Hematopoietic multipotent progenitor cell (in vitro differentiated cells): ENCODE measurements at places on chromosomes 13 and 19.

- DNase-seq: peak; percentile 11
Observed at GRCh38 chr13:49935171-49936074, 717 bp downstream of the SPRYD7 start.

DNA sequence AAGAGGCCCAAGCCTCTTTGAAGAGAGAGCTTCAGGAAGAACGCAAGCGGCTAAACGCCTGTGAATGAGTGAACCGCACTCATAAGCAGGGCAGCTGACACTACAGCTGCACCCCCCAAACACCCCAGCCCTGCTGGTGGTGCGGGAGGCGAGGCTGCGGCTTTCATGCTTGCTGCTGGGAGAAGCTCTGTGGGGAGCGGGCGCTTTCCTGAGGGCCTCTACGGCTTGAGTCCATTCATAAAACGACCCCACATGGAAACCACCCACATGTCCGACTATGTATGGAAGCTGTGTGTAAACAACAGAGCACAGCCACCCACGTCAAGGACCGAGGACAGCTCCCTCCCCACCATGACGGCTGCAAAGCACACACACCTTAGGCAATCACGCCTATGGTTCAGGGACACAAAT is 5.5 kb downstream of the AP3D1 start:
- DNase-seq: no peak

DNA sequence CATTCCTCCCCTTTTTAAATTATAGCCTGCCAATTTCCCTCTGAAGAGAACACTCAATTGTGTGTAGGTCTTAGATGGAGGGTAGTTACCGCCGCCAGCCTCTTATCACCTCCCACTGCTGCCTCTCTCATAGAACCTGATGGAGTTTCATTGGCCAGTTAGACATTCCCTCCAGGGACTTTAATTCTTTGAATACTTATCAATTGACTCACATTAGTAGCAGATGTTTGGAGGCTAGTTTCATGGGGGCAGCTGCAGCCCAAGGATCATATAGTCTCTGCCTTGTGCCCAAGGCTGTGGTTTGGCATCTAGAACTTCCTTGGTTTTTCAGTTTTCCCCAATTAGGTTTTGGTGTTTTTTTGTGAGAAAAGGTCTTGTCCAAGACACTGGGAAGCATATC is 318.9 kb upstream of the HTR2A start:
- no peak for DNase-seq

DNA sequence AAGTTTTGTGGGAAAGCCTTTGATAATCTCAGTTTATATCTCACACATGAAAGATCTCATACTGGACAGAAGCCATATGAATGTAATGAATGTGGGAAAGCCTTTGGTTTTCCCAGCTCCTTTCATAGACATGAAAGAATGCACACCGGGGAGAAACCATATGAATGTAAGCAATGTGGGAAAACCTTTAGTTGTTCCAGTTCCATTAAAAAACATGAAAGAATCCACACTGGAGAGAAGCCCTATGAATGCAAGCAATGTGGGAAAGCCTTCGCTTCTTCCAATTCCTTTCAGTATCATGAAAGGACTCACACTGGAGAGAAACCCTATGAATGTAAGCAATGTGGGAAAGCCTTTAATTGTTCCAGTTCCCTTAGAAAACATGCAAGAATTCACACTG is 54.8 kb downstream of the ZNF627 start:
- DNase-seq: no peak

DNA sequence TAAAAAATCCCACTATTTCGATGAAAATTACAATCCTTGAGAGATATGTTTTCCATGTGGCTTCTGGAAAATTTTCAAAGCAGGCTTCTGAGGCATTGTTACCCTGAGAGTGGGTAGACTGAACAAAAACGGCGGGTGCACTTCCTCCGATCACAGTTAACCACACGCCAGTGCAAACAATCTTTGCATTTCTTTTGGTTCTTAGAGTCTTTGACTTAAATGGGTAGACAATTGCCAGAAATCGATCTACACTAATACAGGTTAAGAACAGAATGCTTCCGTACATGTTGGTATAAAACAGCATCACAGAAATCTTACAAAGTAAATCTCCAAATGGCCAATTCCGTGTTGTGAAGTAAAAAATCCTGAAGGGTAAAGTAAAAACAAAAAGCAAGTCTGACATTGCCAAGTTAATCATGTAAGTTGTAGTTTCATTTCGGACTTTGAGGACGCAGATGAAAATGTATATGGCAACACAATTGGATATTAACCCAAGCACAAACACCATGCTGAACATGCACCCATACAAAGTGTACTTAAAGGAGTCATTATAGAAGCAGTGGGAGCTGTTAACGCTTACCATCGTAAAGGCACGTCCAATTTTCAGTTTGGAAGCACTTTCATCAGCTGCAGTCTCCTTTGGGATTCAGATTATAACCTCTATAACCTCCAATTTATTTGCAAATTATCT is 927 bp downstream of the LPAR6 start:
- no peak for DNase-seq

DNA sequence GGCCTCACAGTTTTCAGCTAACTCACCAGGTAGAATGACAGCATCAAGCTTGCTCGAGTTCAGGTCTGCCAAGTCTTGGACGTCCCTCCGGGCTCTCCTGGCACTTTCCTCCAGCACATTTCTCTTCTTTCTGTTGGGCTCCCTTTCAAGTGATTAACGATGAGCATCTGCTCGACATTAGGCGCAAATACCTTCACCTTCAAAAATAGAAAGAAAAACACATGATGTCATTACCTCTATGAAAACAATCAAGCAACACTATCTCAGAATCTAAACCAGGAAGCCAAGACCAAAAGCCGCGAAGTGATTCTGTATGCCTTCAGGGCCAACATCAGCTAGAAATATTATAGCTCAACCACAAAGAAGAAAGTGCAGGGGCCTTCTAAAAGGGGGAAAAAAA is 15.4 kb upstream of the CLN5 start:
- no peak for DNase-seq

- no peak for DNase-seq
Observed at GRCh38 chr19:35059799-35060091, 18.2 kb downstream of the HPN start.

DNA sequence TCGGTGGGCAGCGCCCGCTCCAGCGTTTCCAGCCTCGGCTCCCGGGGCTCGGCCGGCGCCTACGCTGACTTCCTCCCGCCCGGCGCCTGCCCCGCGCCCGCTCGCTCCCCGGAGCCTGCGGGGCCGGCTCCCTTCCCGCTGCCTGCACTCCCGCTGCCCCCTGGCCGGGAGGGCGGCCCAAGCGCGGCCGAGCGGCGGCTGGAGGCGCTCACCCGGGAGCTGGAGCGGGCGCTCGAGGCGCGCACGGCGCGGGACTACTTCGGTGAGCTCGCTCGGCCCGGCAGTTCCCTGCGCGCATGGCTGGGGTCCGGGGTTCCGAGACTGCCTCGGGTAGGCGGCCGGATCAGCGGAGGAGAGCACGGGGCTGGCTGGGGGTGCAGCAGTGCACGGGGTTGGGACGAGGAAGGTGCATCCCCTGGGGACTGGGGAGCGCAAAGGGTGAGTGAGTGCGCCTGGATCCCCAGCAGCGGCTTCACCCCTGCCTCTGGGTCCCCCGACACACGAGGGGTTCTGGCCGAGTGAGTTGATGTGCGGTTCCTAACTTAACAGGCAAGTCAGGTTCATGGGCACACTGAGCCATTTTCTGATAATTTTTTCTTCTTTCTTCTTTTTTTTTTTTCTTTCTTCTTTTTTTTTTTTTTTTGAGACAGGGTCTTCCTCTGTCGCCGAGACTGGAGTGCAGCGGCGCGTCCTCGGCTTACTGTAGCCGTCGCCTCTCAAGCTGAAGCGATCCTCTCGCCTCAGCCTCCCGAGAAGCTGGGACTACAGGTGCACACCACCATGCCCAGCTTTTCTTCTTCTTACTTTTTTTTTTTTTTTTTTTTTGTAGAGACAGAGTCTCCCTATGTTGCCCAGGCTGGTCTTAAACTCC is 1.1 kb downstream of the WTIP start:
- DNase-seq: no peak
